ENCODE measurements at places on chromosomes 13 and 19. TPM values are rescaled to one million over a fixed set of nuclear protein-coding genes. Genes with fewer than 3 reads are reported as not detected.
A peak's percentile ranks its signal among the peaks of the same experiment; 100 is the strongest.

- peak; percentile 57 for DNase-seq
Observed at GRCh38 chr19:1837625-1838105, 10.6 kb downstream of the REXO1 start.

GRCh38 chr19:11931051-11931450, 6.1 kb downstream of the ZNF700 start:
- DNase-seq, result no peak

DNA sequence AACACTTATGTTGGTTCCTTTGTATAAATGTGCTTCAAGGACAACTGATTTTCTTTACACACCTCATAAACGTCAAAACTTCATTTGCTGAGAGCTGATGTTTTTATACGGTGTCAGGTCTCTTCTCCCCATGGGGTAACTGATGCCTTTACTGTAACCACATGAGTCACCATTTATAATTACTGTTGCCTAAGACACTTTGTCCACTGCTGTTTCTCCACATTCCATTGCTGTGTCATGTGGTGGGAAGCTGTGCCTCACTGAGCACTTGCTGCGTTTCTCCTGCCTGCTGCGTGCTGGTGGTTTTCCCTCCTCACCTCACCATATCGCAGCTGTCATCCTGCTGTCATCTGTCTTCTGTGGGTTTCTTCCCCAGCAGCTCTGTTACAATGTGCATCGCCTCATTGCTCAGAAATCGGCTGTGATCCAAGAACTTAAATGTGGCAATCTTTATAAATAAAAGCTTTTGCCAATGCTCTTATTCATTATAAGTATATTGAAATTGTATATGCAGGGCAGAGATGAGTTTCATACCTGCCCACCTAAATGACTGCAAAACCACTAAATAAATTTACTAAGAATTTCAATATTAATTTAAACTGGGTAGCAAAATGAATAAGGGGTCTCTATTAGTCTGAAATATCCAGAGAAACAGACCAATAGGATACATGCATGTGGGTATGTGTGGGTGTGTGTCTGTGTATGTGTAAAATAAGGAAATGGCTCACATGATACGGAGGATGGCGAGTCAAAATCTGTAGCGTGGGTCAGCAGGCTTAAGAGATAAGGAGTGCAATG, 547.0 kb upstream of the SLITRK5 start:
- DNase-seq, result no peak

DNA sequence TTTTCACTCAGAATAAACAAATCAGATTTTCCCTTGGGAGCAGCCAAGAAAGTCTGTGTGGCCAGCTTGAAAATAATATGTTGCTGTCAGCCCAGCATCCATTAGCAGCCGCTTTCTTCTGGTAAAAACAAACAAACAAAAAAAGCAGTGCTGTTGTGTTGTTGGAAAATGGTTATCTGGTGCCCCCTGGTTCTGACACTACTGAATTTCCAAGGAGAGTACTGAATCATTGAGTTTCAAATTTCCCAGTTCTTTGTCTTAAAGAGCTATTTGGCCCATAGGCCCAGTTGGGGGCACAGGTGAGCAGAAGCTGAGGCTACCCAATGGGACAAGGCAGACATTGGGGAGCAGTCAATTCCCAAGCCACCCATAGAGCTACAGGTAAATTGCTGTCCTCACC, 995.9 kb downstream of the UQCRFS1 start:
- DNase-seq, result no peak

- DNase-seq, result no peak
Observed at GRCh38 chr13:22789027-22789593, 391.7 kb upstream of the SGCG start.

DNA sequence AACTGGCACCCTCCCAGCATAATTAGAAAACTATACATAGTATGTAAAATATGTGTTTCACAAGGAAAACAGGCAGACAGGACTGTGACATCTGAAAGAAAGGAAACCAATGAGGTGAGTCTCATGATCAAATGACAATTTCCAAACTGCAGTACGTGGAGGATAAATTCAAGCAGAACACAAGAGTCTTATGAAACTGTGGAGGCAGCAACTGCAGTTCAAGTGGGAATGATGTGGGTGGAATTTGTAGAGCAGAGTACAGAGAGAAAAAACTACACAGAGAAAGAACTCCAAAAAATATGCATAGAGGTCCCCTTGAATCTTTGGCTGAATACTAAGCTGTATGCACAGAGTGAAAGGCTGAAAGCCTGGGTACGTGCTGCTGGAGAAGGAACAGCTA, 9.7 kb downstream of the SIGLEC6 start:
- no peak for DNase-seq

GRCh38 chr13:99057310-99057975, 79.6 kb upstream of the DOCK9 start:
- DNase-seq, result no peak

GRCh38 chr13:103941506-103942140, 875.4 kb upstream of the SLC10A2 start:
- no peak for DNase-seq

DNA sequence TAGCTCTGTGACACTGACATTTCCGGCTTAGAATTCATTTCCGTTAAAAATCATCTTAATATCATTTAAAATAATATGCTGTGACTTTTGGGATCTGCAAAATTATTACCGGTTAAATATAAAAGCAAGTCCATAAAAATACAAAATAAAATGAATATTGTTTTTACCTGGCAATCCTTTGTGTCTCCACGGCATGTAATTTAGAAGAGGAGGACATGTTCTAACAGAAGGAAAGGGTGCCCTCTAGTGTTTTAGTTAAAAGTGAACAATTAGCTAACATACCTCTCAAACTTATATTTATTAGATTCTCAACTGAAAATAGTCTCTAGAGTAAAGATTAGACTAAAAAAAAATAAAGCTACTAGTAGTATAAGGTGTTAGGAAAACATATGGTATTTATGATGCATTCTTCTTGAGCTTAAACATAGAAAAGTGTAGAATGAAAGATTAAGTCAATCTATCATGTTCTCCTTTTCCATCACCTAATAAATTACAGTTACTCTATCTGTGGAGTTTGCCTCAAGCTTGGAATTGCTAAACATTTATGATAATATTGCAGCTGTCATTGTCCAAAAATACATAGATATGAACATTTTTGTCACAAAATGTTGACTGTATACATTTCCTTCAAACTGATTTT, 676.7 kb upstream of the SPRY2 start:
- DNase-seq, result no peak

- no peak for DNase-seq
Observed at GRCh38 chr19:52138278-52138982, 1.3 kb downstream of the ZNF616 start.

DNA sequence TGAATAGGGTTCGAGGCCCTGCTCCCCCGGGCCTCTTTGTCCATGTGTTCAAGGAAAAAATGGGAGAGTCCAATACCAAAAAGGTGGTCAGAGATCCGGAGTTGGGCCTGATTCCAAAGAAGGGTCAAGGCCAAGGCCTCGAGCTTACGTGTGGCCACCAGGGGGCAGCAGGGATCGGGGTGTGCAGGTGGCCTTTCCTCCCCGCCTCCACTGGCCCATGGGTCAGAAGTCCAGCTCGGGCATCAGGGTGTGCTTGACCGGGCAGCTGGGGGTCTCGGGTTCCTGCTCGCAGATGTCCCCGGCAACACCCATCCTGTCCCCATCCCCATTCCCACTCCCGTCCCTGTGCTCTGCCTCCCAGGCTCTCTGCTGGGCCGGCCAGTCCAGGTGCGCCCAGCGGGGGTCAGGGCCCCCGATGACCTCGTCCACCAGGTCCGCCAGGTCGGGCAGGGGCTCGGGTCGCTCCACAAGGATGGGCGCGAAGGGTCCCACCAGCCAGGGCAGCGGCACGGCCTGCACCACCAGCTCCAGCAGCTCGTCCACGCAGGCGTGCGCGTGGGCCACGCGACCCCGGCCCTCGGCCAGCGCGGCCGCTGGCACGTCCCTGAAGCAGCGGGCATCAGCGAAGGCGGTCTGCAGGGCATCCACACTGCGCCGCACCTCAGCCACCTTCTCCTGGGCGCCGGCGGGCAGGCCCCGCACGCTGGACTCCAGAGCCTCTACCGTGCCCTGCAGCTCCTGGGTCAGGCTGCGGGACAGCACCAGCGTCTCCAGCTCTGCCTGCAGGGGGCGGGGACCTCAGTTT, 5.2 kb upstream of the PLIN4 start:
- no peak for DNase-seq

GRCh38 chr19:32599736-32600157, 18.8 kb downstream of the PDCD5 start:
- peak; percentile 57 for DNase-seq

- no peak for DNase-seq
Observed at GRCh38 chr19:29724746-29725145, 9.7 kb upstream of the C19orf12 start.

- DNase-seq, result no peak
Observed at GRCh38 chr13:42477596-42478190, 96.3 kb upstream of the TNFSF11 start.

GRCh38 chr13:43094901-43095300, 71.5 kb downstream of the DNAJC15 start:
- no peak for DNase-seq

ZNF581 gene
- 21.2 TPM for total RNA-seq

CCDC194 gene
- total RNA-seq, result 3.3 TPM

KLF1 gene
- total RNA-seq, result not detected

DCT gene
- 0.35 TPM for total RNA-seq

C19orf73 gene
- total RNA-seq, result 1.9 TPM

DIRAS1 gene
- not detected for total RNA-seq

RUBCNL gene
- not detected for total RNA-seq

NBEA gene
- 1.7 TPM for total RNA-seq

LILRB3 gene
- 9.1 TPM for total RNA-seq

CIC gene
- total RNA-seq, result 82.6 TPM

ZNF526 gene
- total RNA-seq, result 28.8 TPM
